Hematopoietic multipotent progenitor cell treated with erythropoietin and hydrocortisone succinate and interleukin-3 and kit ligand, for 17 days (in vitro differentiated cells): ENCODE measurements at places on chromosomes 1 and 21.

- no peak for DNase-seq
These were observed 9.4 kb downstream of the EPHA2 start for GRCh38 chr1:16146279-16147155.

DNA sequence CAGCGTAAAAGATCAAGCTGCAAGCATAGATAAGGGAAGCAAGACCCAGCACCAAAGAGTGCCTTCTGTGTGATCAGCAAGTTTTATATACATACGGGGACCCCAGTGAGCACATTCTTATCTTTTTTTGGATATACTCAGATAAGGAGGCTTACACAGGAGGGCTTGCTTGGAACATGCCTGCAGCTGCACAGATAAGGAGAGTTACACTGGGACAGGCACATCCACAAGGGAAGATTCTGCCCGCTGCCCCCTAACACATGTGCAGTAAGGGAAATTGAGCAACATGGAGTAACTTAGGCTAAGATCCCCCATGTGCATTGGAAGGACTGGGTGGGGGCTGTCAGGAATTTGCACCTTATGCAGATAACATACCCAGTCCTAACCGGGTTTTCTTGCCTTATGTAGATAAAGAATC is 1334.8 kb downstream of the MRPL39 start:
- DNase-seq: peak; percentile 5

GRCh38 chr1:224749916-224750315 is 133.8 kb downstream of the CNIH3 start:
- DNase-seq: no peak

GRCh38 chr1:50420689-50421365 is 2.4 kb downstream of the DMRTA2 start:
- no peak for DNase-seq

DNA sequence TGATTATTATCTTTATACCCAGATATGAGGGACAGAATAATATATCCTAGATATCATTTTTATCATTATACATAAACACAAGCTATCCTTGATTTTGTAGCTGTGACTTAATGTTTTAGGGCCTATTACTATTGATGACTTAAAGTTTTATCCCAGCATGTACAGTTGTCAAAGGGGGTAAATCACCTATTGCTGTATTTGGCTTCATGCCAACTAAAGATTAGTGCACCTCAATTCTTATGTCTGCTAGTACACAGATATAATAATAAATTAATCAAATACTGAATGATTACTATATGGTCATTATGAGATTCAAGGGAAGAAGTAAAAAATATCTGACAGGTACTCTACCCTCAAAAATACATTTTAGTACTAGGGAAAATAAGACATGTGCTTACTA is 84.0 kb downstream of the SYT14 start:
- DNase-seq: no peak

- no peak for DNase-seq
These were observed 55.9 kb upstream of the ARHGEF16 start for GRCh38 chr1:3398396-3399140.

- DNase-seq: no peak
These were observed 139.7 kb downstream of the SLC44A5 start for GRCh38 chr1:75471252-75471651.
